Hepatocyte (in vitro differentiated cells): ENCODE measurements at places on chromosomes 3 and 15. TPM values are rescaled to one million over a fixed set of nuclear protein-coding genes. Genes with fewer than 3 reads are reported as not detected.

The CCR2 gene
- not detected in 2 replicates for polyA plus RNA-seq

The NAALADL2 gene
- 3.4 and 11.3 TPM in 2 replicates for polyA plus RNA-seq

The HDC gene
- not detected in 2 replicates for polyA plus RNA-seq

- DNase-seq, result no peak
- H3K27ac ChIP-seq, result no peak overlapping the region
- H3K4me1 ChIP-seq, result no peaks in the 10 kb centered on the region
- no peak overlapping the region for H3K4me3 ChIP-seq
- H3K36me3 ChIP-seq, result no peaks in the 10 kb centered on the region
- no peaks in the 10 kb centered on the region for H3K27me3 ChIP-seq
These were observed 115.8 kb downstream of the LRIG1 start for GRCh38 chr3:66385066-66385465.

DNA sequence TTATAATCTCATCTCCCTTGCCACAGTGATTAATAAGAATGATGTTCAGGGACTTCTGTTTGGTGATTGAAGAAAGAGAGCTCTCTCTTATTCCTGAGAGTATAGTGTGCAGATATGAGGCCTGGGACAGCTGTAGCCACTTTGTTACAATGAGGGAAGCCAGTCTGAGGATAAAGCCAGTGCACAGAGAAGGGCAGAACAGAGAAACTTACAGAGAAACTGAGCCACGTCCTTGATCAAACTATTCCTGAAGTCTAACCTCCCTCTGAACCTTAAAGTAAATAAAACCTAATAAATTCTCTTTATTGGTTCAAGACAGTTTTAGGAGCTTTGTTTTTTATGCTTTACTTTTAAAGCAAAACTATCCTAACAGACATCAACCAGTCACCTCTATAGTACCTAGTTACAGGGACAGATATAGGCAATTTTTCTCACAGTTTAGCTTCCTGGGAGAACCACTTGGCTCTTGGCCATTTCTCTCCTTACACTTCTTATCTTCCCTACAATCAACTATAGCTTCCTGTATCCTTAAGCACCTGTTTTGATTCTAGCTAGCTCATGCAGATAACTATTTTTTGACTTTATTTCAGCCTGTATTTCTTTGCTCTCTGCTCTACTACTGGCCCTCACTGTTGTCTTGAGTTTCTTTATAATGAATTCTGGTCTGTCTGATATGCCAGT, 284.4 kb downstream of the SHQ1 start:
- H3K36me3 ChIP-seq, result no peaks in the 10 kb centered on the region
- no peak for DNase-seq
- H3K27ac ChIP-seq, result no peak overlapping the region
- no peaks in the 10 kb centered on the region for H3K4me1 ChIP-seq

DNA sequence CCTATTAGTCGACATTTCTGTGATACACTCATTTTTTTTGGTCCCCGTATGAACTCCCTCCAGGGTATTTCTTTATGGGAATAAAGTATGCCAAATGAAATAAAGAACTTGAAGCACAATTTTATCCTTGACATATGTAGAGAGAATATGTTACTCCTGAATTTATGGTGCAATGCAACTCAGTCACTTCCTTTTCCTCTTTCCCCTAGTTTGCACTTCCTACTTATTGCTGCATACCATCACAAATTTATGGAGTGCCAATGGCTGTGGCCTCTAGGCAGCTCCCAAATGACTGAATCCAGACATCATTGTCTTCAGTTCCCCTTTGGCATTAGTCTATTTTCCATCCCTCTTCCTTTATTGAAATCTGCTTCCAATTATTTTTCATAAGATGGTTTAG, 403.5 kb downstream of the FHIT start:
- no peak overlapping the region for H3K27ac ChIP-seq
- H3K4me1 ChIP-seq, result no peaks in the 10 kb centered on the region
- no peaks in the 10 kb centered on the region for H3K27me3 ChIP-seq
- H3K36me3 ChIP-seq, result no peaks in the 10 kb centered on the region

GRCh38 chr3:187719628-187720336, 17.4 kb upstream of the RTP2 start:
- no peak overlapping the region for H3K27ac ChIP-seq
- H3K36me3 ChIP-seq, result no peaks in the 10 kb centered on the region
- H3K4me3 ChIP-seq, result no peak overlapping the region
- H3K4me1 ChIP-seq, result peaks cover 11% of the 10 kb centered on the region
- no peaks in the 10 kb centered on the region for H3K27me3 ChIP-seq
- DNase-seq, result no peak
